ENCODE measurements at places on chromosomes 4 and X.

- no peak for DNase-seq
These were observed 19.6 kb downstream of the PIGG start for GRCh38 chr4:518569-519083.

DNA sequence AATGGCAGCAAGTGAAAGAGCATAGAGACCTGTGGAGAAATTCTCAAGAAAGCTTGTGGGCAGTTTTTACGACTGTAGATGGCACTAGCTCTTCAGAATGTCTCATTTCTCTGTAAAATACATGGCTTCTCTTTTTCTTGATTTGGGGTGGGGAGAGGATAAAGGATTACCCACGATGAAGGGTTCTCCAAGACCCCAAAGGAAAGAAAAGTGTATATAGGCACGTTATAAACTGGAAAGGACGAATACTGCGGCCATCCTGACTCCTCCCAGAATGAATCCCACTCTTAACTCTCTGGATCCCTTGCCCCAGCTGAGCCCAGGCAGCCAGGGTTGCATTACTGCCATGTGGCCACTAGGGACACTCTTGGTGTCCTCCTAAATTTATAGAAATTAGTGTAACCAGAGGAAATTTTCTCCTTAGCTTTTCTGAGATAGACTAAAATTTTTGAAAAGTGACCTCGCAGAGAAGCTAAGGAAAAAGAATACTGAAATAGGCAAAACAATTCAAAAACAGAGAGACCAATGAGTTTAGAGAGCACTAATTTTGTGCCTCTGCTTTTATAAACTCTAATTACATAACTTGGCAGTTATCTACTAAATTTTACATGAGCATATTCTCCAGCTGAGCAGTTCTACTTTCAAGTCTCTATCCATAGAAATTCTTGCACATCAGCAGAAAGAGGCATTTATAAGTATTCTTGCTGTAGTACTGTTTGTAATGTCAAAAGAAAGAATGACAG, 37.8 kb upstream of the PCDH19 start:
- DNase-seq = no peak

- no peak for DNase-seq
These were observed 9.0 kb downstream of the EIF1AX start for GRCh38 chrX:20132666-20133065.

GRCh38 chr4:65344278-65344825, 325.9 kb downstream of the EPHA5 start:
- DNase-seq = no peak

DNA sequence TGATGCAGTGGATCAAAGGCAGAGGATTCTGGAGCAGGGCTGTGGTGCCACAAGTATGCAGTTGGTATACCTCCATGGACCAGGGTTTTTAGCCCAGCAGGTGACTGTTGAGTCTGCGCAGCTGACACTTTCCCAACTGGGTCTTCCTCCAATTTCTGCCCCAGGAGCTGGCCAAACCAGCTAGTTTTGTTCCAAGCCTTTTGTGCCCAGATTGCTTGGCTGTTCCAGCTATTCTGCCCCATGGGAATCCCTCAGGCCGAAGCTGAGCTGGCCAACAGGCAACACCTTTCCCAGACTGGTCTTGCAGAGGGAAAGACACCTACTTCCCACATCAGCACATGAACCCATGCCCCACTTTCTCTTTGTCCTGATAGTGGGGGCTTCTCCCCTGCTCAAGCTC, 22.8 kb upstream of the ANKRD17 start:
- no peak for DNase-seq

DNA sequence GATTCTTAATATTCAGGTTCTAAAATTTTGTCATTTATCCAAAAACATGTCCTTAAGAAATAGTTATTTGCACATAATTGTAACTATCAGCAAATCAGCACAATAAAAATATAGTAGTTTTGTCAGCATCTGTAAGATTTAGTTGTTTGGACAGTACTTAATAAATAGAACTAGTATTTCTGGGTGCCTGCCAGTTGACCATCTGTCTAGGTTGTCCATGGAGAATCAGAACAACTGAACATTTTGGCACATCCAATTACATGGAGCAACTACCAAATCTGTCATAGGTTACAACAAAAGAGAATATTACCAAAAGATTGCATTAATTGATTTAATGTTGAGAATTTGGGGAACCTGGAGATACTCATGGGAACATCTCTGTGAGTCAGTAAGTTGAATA, 305.5 kb upstream of the TACR3 start:
- DNase-seq = no peak

GRCh38 chr4:107094332-107094731, 58.2 kb upstream of the DKK2 start:
- DNase-seq = no peak

GRCh38 chr4:7872264-7872771, 67.3 kb downstream of the AFAP1 start:
- DNase-seq = no peak

DNA sequence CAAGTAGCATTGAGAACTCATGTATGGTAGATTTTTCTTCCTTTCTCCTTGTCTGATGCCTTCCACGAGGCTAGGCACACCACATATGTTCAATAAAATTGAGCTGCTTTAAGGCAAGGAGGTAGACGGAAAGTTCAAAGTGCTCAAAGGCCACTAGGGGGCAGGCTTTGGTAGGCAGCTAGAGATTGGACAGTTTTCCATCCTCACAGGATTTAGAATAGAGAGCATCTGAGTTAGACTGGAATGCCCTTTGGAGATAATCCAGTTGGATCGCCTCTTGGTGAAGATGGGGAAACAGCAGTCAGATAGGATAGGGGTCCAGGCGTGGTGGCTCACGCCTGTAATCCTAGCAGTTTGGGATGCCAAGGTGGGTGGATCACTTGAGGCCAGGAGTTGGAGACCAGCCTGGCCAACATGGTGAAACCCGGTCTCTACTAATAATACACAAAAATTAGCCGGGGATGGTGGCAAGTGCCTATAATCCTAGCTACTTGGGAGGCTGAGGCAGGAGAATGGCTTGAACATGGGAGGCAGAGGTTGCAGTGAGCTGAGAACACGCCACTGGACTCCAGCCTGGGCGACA, 30.4 kb downstream of the ELF4 start:
- DNase-seq = no peak

- no peak for DNase-seq
These were observed 53.2 kb downstream of the CPLX1 start for GRCh38 chr4:772776-773175.

DNA sequence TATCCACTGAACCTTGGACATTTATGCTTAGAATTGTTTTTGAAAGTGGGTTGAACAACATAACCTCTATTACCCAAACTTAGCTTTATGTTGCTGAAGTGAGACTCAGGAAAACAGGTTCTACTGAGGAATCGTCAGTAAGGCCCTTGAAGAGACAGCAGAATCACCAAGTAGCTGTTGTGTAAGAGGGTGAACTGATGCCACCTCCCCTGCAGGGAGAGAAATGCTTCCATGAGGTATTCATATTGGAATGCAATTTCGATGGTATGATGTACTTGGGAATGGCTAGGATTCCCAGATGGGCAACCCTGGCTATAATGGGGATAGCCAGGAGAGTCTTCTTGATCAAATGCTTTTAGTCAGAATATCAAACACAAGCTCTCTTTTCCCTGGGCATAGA, 4.1 kb upstream of the SCRG1 start:
- no peak for DNase-seq

DNA sequence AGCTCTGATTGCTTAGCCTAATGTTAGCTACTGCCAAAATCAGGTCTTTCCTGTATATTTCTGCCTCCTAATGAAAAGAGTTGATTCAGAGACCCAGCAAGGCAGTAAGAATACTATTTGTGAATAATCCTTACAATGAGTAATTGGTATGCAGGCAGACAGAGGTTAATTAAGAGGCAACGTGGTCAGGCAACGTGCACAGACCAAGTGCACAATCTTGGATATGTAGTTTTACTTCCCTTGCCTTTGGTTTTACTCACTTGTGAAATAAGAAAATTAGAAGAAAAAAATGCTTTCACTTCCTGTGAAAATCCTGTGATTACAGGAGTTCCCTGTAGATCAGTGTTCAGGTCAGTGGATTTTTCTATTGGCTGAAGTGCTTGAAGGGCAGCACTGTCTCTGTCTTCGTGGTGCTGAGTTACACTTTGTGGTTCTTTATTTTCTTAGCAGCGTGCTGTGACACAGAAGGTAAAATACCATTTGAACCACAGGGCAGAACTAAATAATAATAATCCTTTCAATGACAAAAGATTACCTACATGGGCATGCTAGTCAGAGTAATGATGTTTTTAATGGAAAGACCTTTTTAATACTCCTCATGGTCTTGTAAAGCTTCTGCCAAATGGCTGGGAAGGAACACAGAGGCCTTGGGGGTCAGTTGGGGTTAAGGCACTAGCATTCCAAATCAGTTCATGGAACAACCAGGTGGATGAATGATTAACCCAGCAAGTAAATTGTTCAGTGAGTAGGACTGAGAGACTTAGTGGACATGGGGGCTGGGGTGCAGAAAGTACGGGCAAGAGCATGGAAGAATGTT, 430.9 kb downstream of the MAPK10 start:
- DNase-seq = no peak

DNA sequence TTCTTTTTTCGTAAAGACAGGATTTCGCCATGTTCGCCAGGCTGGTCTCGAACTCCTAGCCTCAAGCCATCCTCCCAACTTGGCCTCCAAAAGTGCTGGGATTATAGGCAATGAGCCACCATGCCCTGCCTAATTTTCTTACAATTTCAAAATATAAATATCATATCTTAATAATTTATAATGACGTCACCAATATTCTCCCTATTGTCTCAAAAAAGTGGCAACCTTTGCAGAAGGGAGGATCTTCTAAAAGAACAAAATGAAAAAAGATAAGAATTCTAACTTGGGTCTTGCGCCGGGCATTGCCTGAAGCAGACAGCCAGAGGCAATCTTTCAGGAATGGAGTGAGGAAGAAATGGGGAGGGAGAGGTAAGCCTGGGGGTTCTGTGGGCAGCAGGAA, 37.9 kb upstream of the WAS start:
- no peak for DNase-seq

GRCh38 chrX:153433781-153434285, 12.0 kb downstream of the TREX2 start:
- DNase-seq = no peak

GRCh38 chrX:114583646-114584374, at the start of gene HTR2C:
Gene HTR2C, plus strand, starts transcription at chrX:114584086. Its CDS starts 142,851 bp downstream, at chrX:114726937.
- DNase-seq = no peak

DNA sequence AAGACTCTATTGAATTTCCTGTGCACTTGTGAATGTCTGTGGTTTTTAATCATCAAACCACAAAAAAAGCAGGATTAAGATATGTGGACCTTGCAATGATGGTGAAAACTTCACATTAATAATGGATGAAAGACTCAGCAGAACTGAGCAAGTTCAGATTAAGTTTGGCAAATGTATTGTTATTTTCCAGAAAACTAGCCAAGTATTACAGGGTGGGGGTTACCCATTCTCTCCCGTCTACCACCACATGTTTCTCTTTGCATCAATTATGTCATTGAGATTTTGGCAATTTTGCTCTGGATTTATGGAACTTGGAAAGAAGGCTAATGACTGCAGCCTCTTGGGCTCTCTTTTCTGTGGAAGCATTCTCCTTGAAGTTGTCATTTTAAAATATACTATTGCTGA, 577.1 kb downstream of the ANKRD50 start:
- DNase-seq = no peak

GRCh38 chr4:855880-856224, 29.9 kb upstream of the CPLX1 start:
- DNase-seq = no peak

DNA sequence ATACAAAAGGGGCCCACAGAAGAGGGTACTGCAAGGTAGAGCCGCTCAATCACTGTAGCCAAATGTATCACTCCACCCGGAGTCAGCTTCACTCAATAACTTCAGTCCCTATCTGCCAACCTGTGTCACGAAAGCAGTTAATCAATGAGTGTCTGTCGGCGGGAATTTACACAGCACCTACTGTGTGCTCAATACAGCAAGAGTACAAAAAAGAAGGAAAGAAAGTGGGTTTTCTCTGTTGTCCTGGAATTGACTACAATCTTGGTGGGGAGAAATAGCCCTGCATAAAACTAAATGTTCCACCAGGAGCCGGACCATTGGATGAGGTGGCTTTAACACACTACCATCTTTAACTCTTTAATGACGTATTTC, 780 bp upstream of the NKRF start:
- no peak for DNase-seq

- no peak for DNase-seq
These were observed 14.4 kb upstream of the CXCL8 start for GRCh38 chr4:73725985-73726384.

- no peak for DNase-seq
These were observed 20.9 kb upstream of the IQCM start for GRCh38 chr4:149836546-149836945.

GRCh38 chr4:125484912-125485311, 170.2 kb downstream of the FAT4 start:
- no peak for DNase-seq

GRCh38 chr4:89722517-89722916, 114.4 kb downstream of the SNCA start:
- no peak for DNase-seq

- no peak for DNase-seq
These were observed 76.6 kb upstream of the CBLL2 start for GRCh38 chrX:22196149-22196548.

DNA sequence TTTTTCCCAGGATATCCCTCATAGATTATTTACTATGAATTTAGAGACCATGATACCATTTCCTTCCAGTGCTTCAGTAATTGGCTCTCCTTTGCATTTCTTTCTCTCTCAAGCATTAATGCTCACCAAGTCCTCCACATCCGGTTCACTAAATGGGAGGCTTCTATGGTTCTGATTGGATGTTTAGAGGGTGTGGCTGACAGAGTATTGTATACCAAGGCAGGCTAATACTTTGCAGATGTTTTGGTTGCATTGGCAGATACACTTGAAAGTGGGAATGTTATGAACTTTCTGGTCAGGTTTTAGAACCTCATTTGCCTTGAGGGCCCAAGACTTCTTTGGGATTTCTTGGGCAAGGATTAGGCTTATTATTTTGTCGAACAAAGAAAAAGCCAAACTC, 24.2 kb downstream of the CBLL2 start:
- no peak for DNase-seq

- no peak for DNase-seq
These were observed 328.6 kb upstream of the NR3C2 start for GRCh38 chr4:148770848-148771247.

GRCh38 chrX:352582-353314, 34.0 kb downstream of the PPP2R3B start:
- no peak for DNase-seq

- no peak for DNase-seq
These were observed 302.6 kb downstream of the CBLL2 start for GRCh38 chrX:22575161-22575845.

- DNase-seq = no peak
These were observed 21.6 kb downstream of the SAT1 start for GRCh38 chrX:23804578-23804977.

- no peak for DNase-seq
These were observed 214.4 kb downstream of the DCHS2 start for GRCh38 chr4:154277172-154277571.

- no peak for DNase-seq
These were observed 321.2 kb downstream of the PCDH7 start for GRCh38 chr4:31041385-31041784.

GRCh38 chr4:173231916-173232315, 63.3 kb downstream of the GALNT7 start:
- DNase-seq = no peak
